ENCODE measurements at places on chromosomes 5 and 9. TPM values are rescaled to one million over a fixed set of nuclear protein-coding genes. Genes with fewer than 3 reads are reported as not detected.

GRCh38 chr9:112751056-112751795 lies 666 bp downstream of the SNX30 start:
- DNase-seq = peak; percentile 42

GRCh38 chr5:51202161-51202560 lies 181.1 kb upstream of the ISL1 start:
- DNase-seq = no peak

DNA sequence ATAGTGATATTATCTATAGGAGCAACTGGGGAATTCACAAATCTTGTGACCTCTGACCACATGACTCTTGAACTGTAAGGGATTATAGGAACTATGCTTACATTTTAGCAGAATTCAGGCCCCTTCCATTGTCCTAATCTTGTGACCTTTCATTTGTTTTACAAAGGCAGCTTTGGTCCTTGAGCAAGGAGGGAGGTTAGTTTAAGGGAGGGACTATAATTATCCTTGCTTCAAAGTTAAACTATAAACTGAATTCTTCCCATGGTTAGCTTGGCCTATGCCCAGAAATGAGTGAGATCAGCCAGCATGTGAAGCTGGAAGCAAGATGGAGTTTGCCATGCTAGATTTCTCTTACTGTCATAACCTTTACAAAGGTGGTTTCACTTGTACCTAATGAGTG lies 51.2 kb downstream of the TARS1 start:
- DNase-seq = no peak

DNA sequence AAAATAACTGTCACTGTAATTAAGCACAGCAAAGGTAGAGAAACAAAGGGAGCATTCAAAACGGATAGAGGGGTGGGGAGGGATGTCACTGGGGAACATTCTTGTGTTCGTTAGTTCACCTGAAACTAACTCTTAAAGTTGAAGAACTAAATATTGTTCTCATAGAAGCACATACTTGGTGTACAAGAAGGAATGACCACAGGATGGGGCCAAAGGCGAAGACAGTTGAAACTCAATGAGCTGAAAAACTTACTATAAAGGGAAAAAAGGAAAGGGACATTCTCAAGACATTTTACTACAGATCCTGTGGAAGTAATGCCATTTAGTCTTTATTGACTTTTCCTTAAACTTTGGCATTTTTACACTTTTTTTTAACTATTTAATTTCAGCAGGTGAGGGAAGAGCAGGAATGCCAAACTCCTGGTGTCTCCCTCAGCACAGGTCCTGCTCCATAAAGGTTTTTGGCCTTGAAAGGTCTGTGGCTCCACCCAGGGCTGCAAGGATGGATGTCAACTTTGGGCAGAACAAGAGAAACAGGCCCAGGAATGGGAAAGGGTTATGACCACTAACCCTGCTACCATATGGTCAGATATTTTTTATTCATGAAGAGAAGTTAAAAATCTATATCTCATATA lies 197.6 kb upstream of the RASA1 start:
- peak; percentile 18 for DNase-seq

DNA sequence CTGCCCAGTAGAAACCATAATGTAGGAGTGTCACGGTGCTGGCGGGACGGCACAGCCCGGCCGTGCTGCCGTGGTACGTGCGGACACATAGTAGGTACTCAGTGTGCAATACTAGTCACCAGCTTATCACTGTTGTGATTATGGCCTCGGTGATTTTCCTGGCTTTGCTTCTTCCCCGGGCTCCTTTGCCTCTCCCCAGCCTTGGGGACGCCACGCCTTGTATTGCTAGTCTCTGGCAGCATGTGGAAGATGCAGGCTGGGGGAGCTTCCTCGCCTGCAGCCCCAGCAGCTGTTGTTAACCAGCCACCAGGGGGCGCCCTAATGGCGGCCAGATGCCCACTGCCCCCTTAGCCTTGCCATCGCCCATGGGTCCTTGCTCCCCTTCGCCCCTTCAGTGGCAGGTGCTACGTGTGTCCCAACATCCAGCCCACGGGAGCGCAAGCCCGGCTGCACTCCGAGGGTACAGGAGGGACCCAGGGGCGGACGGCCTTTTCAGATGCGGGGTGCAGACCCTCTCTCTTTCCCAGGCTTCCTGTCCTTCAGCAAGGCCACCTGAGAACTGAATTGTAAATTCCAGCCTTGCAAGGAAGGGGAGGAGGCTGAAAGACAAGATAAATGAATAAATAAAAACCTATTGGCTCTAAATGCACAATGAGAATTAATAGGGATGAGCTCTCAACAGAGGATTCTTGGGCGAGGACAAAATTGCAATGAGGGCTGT lies 8.0 kb downstream of the NTNG2 start:
- DNase-seq = peak; percentile 76

DNA sequence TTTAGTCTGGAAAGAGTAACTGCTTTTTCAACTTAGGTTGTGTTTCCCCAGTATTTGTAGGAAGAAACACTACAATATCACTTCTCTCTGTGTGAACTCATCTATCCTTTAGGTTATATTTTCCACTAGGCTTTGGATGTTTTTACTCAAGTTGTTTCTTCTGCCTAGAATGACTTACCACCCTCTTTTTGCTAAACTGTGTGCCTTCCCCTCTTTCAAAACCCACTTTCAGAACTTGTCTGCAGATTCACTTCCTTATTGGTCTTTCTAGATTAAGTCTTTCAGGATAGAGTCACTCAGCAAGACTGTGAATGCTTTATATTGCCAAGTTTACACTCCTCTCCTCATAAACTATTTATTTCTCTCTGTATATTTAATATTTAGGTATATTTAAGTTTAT lies 14.2 kb upstream of the CAST start:
- DNase-seq = no peak

DNA sequence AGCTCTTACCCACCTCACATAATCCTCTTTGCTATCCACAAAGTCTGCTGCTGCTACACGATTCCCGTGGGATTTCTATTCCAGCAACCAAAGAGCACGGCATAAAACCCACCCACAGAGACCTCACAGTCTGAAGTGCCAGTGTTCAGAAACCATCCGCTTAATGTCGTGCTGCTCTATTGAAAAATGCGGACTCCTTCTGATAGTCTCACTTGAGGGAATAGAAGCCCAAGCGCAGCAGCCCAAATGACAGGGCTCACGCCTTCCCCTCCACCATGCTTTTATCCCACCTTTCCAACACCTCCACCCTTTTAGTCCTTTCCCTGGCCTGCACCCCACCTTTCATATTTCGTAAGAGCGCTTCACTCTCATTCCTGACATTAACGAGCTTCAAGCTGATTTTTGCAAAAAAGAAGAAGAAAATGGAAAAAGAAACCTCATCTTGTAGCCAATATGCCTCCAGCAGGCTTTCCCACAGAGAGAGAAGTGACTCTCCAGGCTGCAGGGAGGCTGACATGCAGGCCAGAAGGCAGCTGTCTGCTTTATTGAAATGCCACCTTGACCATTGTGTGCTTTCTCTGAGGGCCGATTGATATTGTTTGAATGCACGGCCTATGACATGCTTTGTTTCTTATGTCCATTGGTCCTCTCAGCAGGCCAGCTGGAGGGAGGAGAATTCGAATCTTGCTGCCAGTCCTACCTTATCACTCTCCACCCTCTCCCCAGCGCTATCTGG lies 70.6 kb upstream of the PCSK1 start:
- no peak for DNase-seq

GRCh38 chr9:116524778-116525470 lies 162.2 kb upstream of the TRIM32 start:
- DNase-seq = no peak

DNA sequence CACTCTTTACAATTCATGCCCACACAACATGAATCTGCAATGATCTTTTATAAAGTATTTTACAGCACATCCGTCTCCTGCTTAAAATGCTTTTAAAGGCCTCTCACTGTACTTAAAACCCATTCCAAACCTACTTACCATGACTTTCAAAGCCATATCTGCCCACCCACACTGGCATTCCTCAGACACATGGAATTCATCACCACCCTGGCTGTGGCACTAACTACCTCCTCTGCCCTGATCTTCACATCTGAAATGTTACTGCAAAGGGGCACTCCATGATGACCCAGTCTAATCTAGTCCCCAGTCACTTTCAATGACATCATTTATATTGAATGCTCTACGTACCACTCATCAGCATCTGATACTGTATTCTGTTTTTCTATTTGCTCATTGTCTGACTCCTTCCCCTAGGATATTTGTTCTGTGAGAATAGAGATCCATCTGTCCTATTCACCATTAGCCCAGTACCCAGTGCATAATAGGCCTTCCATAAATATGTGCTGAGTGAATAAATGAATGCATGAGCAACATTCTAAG lies 193.2 kb upstream of the KIF2A start:
- no peak for DNase-seq

UNC5A gene
- not detected for total RNA-seq

GHR gene
- 0.67 TPM for total RNA-seq

Data from endothelial cell (in vitro differentiated cells).